Activated T-helper 1 cell treated with anti-CD3 and anti-CD28 coated beads, Interleukin-2, amount 50 U/mL, for 16 hours (primary cell): ENCODE measurements at places on chromosomes 6 and 20.

DNA sequence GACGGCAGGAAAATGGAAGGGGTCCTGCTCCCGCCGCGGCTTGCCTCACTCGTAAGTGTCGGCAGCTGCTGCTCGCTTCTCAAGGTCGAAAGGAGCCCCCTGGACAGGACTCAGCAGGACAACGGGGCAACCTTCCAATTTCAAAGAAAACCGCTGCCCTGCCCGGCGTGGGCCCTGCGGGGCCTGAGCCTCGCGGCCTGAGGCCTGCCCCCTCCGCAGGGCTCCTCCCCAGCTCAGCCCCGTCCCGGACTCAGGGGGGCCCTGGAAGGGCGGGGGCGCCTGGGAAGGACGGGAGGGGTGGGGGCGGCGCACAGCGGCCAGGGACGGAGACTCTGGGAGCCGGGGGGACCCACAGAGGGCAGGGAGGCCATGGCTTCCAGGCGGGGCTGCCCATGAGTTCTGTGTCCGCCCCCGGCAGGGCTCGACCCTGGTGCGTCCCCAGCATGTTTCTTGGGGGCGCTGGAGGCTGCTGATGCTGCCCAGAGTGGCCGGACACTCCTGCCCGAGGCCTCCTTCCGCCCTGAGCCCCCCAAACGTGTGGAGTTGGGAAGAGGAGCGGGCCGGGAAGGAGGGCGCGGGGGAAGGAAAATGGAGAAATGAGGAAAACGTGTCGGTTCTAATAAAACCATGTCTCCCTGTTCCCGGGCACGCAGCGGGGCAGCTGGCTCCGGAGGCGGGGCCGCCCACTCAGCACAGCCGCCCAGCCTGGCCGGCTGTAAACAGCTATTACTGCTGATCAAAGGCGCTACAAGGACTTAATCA lies 114.6 kb downstream of the DLL1 start:
- no peak for DNase-seq

DNA sequence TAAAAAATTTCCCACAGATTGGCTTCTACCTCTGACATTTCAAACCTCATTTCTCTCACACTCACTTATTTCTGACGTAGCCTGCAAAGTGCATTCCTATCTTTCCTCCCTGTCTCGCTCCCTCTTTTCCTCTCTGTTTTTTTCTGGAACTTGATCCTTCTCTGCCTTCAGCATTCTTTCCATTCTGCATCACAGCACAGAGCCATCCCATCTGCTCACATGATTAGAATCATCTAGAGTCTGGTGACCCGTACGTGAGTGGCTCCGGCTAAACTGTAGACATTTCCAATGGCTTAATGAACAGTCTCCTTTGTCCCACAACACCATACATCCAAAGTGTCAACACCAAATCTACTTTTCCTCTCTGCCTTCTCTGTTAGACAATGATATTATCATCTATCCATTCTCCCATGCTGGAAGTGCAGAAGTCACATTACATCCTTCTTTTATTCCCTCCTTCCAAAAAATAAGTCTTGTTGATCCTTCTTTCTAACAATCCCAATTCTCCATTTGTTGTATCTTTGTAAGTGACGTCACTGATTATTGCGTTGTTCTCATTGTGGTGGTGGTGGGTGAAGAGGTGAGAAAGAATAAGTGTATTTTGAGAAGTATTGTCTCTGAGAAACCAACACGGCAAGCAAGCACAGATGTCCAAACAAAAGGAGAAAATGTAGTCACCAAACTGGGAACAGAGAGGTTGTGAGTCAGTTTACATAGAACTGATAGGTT lies 41.6 kb downstream of the OPRM1 start:
- DNase-seq, result no peak

DNA sequence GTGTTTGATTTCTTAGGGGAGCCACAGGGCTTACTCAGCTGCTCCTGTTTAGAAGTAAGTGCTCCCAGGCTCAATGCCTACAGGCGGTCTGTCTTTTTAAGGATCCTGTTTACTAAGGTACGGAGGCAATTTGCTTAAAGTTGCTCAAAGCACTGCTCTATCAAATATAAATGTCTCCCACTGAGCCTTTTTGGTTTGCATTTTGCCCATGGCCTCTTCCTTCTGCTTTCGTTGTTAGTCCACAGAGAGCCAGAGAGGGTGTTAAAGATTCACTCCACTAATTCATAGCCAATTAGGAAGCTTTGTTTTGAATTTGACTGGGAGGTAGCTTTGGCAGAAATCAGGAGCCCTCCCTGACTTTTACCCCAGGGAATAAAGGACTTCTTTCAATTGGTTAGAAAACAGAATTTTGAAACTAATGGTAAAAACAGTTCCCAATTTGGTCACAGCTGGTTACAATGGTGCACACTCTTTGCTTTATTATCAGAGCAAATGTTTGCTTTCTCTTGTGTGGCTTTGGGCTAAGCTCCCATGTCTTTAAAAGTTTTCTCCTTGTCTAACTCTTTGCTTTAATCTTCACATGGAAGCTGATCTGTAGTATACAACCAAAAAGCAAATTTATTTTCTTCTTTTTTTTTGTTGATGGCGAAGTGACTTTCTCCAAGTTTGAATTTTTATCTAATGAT lies 126.2 kb downstream of the IMPG1 start:
- DNase-seq, result no peak

DNA sequence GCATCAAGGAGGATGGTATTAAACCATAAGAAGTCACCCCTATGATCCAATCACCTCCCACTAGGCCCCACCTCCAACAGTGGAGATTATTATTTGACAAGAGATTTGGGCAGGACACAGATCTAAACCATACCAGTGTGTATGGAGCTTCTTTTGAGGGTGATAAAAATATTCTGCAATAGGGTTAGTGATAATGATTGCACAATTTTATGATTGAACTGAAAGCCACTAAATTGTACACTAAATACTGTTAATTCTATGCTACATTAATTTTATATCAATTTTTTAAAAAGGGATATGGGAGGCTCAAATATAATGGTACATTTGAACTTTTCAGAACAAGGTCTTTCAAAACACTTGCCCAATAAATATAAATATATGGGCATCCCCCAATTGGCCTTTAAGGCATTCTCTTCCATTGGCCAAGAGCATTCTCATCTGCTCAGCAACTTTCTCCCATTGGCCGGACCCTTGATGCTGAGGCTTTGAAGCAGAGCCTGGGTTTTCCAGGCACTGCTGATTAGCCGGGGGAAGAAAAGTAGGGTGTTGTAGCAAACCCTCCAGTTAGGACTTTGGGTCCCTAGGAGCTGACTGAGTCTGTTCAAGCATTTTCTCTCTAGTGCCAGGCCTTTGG lies 209.9 kb downstream of the LRFN2 start:
- DNase-seq, result no peak

DNA sequence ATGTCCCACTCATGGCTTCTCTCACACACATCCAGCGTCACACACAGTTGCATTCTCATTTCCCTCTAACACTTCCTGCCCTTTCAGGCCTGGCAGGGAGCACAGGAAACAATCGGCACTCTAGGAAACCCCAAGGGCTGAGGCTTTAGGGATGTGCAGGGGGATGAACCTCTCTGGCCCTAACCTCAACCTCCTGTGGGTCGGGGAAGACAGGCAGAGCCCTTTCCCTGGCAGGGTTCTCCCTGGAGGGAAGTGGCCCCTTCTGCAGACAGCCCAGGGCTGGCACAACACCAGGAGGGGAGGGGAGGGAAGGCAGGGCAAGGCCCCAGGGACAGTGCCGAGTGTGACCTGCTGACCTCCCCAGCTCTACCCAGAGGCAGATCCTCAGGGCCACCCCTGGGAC lies 2.7 kb downstream of the TEAD3 start:
- DNase-seq, result no peak

DNA sequence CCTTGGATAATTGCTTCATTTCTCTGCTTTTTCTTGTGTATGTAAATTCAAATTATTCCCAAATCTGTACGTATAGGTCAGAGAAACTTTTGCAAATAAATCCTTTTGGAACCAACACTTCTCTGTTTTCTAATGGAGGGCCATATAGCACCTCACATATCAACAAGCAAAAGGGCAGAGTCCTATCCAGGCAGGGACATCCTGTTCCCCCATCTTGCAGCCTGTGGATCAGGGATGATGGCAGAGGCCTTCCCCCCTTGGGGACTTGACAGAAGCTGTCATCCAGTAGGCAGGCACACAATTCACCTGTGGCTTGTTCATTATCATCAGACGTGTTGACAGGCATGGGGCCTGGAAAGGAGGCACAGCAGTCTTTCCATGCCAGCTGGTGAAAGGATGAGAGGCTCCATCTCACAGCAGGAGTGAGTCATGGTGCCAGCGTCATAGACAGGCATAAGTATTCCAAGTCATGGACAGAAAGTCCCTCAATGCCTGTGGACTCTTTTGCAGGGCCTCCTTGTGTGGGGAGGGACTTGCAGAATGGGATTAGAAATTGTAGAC lies 31.8 kb upstream of the PLEKHG1 start:
- DNase-seq, result no peak

- no peak for DNase-seq
Observed at GRCh38 chr6:149751239-149751638, 1.7 kb downstream of the PCMT1 start.

- peak; percentile 20 for DNase-seq
Observed at GRCh38 chr6:52286798-52287432, 2.4 kb upstream of the MCM3 start.

GRCh38 chr6:44665683-44666082 lies 278.2 kb downstream of the CDC5L start:
- no peak for DNase-seq
